Activated CD4-positive, alpha-beta T cell treated with anti-CD3 and anti-CD28 coated beads for 36 hours (primary cell): ENCODE measurements at places on chromosomes 4 and X. TPM values are rescaled to one million over a fixed set of nuclear protein-coding genes. Genes with fewer than 3 reads are reported as not detected.

DNA sequence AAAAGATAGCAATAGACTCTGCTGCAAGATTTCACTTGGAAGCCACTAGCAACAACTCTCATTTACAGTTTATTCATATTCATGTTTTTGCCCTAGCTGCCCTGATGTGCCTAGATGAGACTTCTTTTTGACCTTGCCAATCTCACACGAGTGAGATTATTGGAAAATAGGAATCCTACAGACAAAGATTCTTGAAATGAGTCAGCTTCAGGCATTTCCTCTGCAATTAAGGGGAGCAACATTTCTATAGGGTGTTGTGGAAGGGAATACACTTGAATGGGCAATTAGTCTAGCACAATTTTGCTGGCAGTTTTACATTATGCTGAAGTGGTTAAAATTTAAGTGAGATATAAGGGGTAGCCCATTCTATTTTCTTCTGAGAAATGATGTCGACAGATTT is 217.0 kb upstream of the FAT4 start:
- no peak for DNase-seq

- DNase-seq: no peak
Observed at GRCh38 chr4:152434011-152434410, 101.9 kb downstream of the FBXW7 start.

DNA sequence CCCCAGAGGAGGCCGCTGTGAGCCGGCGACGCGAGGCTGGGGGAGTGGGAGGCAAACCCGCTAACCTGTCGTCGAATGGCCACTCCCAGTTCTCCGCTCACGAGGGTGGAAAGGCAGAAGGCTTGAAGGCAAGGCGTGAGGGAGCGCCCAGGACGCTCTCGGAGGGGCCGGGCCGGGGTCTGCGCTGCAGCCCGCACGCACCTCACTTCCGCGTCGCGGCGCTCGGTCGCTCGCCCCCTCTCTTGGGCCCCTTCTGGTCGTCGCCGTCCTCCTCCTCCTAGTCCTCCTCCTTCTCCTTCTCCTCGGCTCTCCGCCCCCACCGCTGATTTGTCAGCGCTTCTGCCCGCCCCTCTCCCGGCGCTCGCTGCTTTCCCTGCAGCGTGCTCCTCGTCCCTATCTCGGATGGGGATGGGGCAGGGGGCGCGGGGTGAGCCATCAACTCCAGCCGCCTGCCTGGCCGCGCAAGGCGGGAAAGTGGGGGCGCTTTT is at the start of gene SNCA:
SNCA (minus strand) TSS at position 265 of the 488 bp plus-strand sequence. CDS start 1,494 bp downstream, outside the sequence.
- DNase-seq: peak; percentile 76

DNA sequence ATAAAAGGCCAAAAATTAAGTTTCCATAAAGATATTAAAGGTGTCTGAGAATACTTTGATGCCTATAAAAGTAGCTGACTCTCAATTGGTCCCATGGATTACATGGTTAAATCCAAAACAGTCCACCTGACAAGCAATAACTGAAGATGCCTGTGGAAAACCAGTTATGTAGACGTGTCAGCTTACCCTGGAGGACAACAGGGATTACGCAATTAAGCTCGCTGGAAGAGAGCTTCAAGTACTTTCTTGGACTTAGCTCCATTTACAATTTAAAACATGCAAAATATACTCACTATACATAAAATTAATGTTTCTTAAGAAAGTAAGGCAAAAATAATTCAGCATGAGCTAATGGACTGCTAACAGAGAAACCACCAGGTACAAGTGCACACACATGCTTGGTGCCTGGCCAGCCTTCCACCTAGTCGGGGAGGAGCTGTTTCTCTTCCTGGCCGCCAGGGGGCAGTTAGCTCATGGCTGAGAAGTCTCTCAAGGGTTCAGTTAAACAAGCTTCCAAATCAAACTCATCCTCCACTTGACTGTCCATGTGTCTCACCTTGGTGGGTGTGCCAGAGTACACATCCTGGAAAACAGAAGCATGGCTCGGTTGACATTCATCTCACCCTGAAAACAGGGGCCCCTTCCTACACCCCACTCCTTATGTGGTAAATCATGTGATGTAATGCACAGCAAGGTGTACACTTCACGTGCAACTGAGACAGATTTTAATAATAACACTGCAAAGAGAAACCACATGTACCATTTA is 9.2 kb upstream of the FAM53A start:
- peak; percentile 88 for DNase-seq

- DNase-seq: no peak
Observed at GRCh38 chr4:168584321-168584771, 87.5 kb downstream of the PALLD start.

DNA sequence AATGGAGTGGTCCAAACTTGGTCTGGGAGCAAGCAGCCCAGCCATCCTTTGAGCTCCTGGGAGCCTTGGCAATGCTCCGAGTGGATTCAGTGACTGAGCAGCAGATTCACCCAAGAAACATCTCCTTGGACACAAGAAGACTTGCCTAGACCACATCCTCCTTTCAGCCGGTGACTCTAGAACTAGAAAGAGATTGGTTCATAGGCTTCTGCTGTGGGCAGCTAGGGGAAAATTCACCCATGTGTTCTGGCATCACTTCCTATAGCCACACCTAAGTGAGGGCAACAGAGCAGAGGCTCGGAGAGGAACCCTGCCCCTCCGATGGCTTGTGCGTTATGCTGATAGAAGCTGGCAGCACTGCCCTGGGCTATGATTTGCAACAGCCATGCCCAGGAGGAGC is 16.0 kb downstream of the ZNF275 start:
- DNase-seq: no peak

DNA sequence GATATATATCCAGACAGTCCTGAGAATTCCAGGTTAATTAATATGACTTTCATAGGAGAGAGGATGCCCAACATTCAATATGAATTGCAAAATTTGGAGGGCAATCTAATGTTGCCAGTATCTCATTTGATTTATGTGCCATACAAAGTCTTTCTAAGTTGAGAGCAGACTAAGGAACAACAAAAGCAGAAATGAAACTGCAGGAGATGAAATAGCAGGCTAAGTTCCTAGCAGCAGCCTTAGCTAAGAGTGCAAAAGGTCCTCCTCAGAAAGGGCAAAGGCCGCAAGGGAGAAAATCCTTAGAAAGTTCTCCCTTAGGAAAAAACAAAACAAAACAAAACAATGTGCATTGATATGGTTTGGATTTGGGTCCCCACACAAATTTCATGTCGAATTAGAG is 602.9 kb upstream of the HTR2C start:
- no peak for DNase-seq

DNA sequence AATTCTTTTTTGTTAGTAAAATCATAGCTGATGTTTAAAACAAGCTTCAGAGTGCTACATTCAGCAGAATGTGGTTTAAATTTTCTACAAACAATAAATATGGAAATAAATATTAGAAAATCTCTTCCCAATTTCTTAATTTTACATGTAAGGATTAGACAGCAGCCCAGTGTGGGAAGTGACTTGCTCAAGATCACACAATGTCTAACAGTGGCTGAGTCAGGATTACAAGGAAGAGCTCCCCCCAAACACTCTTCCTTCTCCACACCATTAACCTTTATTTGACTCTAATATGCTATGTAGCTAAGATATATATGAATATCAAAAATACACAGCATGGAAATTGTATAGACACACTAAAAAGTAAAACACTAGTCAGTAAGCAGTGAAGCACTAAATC is 59.5 kb downstream of the SLC10A7 start:
- no peak for DNase-seq

- no peak for DNase-seq
Observed at GRCh38 chr4:28558895-28559294, 1698.3 kb downstream of the STIM2 start.

- no peak for DNase-seq
Observed at GRCh38 chr4:52979821-52980590, 117.9 kb downstream of the RASL11B start.

- no peak for DNase-seq
Observed at GRCh38 chr4:25057299-25057698, 26.6 kb upstream of the LGI2 start.

DNA sequence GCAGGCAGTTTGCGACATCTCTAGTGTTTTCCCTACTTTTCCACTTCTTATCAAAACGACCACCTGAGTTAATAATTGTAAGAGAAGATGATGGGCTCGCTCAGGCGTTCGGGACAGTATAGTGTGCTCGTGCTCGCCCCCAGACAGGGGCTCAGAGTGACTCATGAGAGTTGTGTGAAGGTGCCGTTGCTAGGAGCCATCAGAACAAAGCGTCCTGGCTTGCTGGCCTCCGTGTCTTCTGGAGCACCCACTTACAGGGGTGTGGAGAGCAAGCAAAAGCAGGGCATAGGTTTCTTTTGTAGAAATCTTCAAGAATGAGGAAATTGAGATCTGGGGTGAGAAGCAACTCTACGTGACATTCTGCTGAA is 73.0 kb upstream of the ADGRG2 start:
- no peak for DNase-seq

GRCh38 chrX:11540532-11541377 is 125.0 kb downstream of the ARHGAP6 start:
- DNase-seq: no peak

GRCh38 chr4:151420250-151420807 is 11.4 kb downstream of the FHIP1A start:
- no peak for DNase-seq

- DNase-seq: no peak
Observed at GRCh38 chr4:7062816-7063215, 5.0 kb downstream of the GRPEL1 start.

Gene N4BP2
- 23.2 TPM for total RNA-seq

Gene FATE1
- total RNA-seq: not detected

Gene DOK7
- total RNA-seq: not detected

Gene CLOCK
- total RNA-seq: 13.3 TPM

Gene MID2
- 7.3 TPM for total RNA-seq
